ENCODE measurements at places on chromosomes 12 and 14. TPM values are rescaled to one million over a fixed set of nuclear protein-coding genes. Genes with fewer than 3 reads are reported as not detected.

The ZNF891 gene
- 1.9 TPM for total RNA-seq

DNA sequence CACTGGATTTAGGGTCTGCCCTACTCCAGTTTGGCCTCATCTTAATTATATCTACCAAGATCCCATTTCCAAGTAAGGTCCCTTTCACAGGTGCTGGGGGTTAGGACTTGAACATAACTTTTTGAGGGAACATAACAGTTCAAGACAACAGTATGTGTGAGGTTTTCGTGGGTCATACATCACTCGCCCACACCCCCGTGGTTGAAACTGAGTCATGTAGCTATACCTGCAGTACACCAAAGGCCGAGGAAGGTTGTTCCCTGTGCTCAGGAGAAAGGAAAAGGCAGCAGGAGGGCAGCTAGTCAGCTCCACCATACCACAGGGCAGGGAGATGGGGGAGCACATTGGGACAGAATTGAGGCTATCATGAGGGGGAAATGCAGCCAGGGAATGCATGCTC lies 167.0 kb downstream of the PPM1H start:
- no peaks in the 10 kb centered on the region for H3K27me3 ChIP-seq
- no peak overlapping the region for H3K4me3 ChIP-seq
- H3K36me3 ChIP-seq: no peaks in the 10 kb centered on the region
- peaks cover 16% of the 10 kb centered on the region for H3K4me1 ChIP-seq
- DNase-seq: no peak

GRCh38 chr12:52006726-52007157 lies at the start of gene TAMALIN:
Gene TAMALIN (plus strand): TSS chr12:52006946. CDS start chr12:52007020, 74 bp downstream.
- H3K27me3 ChIP-seq: peaks cover 18% of the 10 kb centered on the region
- H3K4me1 ChIP-seq: peaks cover 70% of the 10 kb centered on the region
- peak within 1 kb of the TSS; percentile 99 for H3K27ac ChIP-seq

GRCh38 chr12:1703771-1704722 lies 13.2 kb downstream of the ADIPOR2 start:
- no peaks in the 10 kb centered on the region for H3K36me3 ChIP-seq
- no peak overlapping the region for H3K27ac ChIP-seq
- no peak overlapping the region for H3K4me3 ChIP-seq
- DNase-seq: no peak
- no peaks in the 10 kb centered on the region for H3K27me3 ChIP-seq

The GSG1 gene
- total RNA-seq: 6.3 TPM

The SSPN gene
- 94.0 TPM for total RNA-seq

DNA sequence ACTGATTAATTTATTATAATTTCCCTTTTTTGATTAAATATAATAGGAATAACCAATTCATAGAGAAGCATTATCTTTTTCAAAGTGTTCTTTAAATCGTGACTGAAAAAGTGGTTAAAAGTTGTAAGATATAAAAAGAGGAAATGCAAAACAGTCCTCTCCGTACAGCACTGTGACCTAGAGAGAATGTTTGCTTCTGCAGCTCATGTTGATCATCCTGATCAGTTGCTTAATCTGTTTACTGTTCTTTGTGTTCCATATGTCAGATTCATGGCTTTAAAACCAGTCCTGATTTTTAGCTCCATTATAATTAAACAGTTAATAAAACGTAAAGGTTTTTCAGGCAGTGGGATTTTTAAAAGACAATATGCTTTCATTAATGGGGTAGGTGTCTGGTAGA lies 4.7 kb downstream of the TTC8 start:
- no peak for DNase-seq
- no peak overlapping the region for H3K4me3 ChIP-seq
- peaks cover 2% of the 10 kb centered on the region for H3K36me3 ChIP-seq
- H3K27me3 ChIP-seq: no peaks in the 10 kb centered on the region

The LMNTD1 gene
- 0.18 TPM for total RNA-seq

The RPGRIP1 gene
- total RNA-seq: 0.18 TPM

The C3AR1 gene
- 3.7 TPM for total RNA-seq

DNA sequence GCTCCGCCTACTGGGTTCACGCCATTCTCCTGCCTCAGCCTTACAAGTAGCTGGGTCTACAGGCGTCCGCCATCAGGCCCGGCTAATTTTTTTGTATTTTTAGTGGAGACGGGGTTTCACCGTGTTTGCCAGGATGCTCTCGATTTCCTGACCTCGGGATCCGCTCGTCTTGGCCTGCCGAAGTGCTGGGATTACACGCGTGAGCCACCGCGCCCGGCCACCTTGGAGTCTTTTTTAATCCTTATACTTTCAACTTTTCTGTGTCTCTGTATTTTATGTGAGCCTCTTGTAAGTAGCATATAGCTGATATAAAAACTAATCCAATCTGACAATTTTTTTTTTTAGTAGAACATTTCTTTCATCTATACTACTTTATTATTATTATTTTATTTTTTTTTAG lies 15.6 kb downstream of the HSD17B6 start:
- no peak overlapping the region for H3K27ac ChIP-seq
- no peaks in the 10 kb centered on the region for H3K4me1 ChIP-seq
- DNase-seq: no peak
- H3K4me3 ChIP-seq: no peak overlapping the region

- H3K4me1 ChIP-seq: no peaks in the 10 kb centered on the region
- no peak overlapping the region for H3K27ac ChIP-seq
- H3K27me3 ChIP-seq: no peaks in the 10 kb centered on the region
These were observed 8.0 kb downstream of the RBM23 start for GRCh38 chr14:22910916-22911315.

- peaks cover 2% of the 10 kb centered on the region for H3K4me1 ChIP-seq
- no peaks in the 10 kb centered on the region for H3K27me3 ChIP-seq
- no peak overlapping the region for H3K4me3 ChIP-seq
- no peaks in the 10 kb centered on the region for H3K36me3 ChIP-seq
- no peak overlapping the region for H3K27ac ChIP-seq
These were observed 100.5 kb downstream of the VEZT start for GRCh38 chr12:95318071-95318545.

DNA sequence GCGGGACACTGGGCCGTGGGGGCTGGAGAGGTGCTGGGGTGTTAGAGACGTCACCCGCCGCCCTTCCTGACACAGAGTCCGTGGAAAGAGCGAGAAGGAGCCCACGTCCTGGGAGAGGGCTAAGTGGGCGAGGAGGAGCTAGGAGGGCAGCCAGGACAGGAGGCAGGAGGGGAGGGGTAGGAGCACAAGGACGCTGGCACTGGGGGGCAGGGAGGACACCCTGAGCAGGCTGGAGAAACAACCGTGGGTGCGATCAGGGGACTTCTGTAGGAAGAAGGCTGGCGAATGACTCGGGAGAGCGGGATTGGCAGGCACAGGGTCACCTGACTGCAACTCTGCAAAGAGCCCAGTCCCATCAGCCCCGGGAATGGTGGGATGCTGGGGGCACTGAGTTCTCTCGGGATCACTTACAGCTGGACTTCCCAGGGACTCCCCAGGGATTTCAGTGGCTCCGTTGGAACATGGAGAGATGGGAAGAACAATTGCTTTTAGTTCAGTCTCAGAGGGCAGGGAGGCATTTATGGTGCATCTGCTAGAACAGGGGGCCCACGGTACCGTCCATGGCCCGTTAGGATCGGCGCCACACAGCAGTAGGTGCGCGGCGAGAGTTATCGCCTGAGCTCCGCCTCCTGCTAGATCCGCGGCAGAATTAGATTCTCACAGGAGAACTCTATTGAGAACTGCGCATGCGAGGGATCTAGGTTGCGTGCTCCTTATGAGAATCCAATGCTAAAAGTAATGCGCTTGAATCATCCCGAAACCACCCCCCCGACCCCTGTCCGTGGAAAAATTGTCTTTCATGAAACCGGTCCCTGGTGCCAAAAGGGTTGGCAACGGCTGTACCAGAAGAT lies 24.3 kb downstream of the UBR7 start:
- peaks cover 19% of the 10 kb centered on the region for H3K36me3 ChIP-seq
- peak; percentile 19 for DNase-seq
- peak overlapping the region; percentile 26 for H3K4me3 ChIP-seq
- no peak overlapping the region for H3K27ac ChIP-seq

The EML1 gene
- 39.6 TPM for total RNA-seq

DNA sequence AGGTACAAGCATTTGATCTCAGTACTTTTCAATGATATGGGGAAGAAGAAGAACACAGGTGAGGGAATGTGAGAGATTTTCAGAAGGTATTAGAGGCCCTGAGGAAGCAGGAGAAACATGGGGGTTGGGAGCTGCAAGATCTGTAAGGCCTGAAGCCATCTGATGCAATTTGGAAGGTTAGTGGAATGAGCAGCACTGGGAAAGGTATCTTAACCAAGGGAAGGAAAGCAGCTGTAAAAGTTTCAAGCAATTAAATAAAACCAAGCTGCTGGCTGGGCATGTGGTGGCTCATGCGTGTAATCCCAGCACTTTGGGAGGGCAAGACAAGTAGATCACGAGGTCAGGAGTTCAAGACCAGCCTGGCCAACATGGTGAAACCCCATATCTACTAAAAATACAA lies 104.4 kb upstream of the PARP11 start:
- H3K27ac ChIP-seq: no peak overlapping the region
- H3K27me3 ChIP-seq: no peaks in the 10 kb centered on the region
- H3K36me3 ChIP-seq: no peaks in the 10 kb centered on the region
- H3K4me1 ChIP-seq: no peaks in the 10 kb centered on the region

DNA sequence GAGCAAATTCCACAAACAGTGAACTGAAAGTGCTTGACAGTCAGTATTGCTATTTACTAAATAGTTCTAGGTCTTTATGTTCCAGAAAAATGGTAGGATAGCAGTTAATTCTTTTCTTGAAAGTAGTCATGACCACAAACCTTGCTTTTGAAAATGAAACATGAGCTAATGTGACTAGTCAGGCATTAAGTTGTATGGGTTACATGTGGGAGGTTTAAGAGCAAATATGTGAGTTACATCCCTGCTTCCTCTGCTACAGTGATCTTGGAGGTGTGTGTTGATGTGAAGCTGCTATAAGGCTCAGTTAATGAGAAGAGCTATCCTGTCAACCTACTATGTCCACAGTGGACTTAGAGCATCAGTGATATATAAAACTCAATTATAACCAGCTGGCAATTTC lies 741.6 kb downstream of the FSCB start:
- H3K36me3 ChIP-seq: no peaks in the 10 kb centered on the region
- no peaks in the 10 kb centered on the region for H3K4me1 ChIP-seq
- no peak for DNase-seq
- no peak overlapping the region for H3K4me3 ChIP-seq

- H3K4me3 ChIP-seq: no peak overlapping the region
- DNase-seq: peak; percentile 35
- H3K4me1 ChIP-seq: peaks cover 13% of the 10 kb centered on the region
These were observed 82.8 kb downstream of the BORCS5 start for GRCh38 chr12:12439636-12440035.

DNA sequence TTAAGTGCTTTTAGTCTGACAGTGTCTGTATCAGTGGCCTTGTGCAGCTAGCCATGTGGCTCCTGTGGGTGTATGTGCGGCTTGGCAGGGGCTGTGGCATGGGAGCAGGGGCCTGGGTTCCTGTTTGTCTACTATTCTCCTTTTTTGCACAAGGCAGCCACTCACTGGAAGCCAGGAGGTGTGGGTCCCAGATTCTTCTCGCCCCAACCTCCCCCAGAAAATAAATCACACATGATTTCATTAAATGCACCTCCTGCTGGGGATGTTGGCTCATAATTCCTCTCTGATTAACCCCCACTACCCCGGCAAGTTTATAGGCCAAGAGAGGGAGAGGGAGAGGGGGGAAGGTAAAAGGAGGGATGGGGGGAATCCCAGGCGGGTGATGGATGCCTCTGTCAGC lies 17.6 kb downstream of the CALCOCO1 start:
- no peak overlapping the region for H3K4me3 ChIP-seq
- peaks cover 13% of the 10 kb centered on the region for H3K27me3 ChIP-seq
- H3K4me1 ChIP-seq: no peaks in the 10 kb centered on the region
- H3K27ac ChIP-seq: no peak overlapping the region
- DNase-seq: no peak

Measured in muscle of leg (tissue), 16 donors.